ENCODE measurements at places on chromosomes 1 and 21.
A peak's percentile ranks its signal among the peaks of the same experiment; 100 is the strongest.

GRCh38 chr1:36576118-36576517 is 93.4 kb upstream of the CSF3R start:
- peaks cover 12% of the 10 kb centered on the region for H3K27me3 ChIP-seq
- no peak overlapping the region for H3K4me3 ChIP-seq
- H3K4me1 ChIP-seq = no peaks in the 10 kb centered on the region
- DNase-seq = no peak

GRCh38 chr1:59707178-59707791 is 107.5 kb upstream of the HOOK1 start:
- no peaks in the 10 kb centered on the region for H3K27me3 ChIP-seq
- peaks cover 20% of the 10 kb centered on the region for H3K4me1 ChIP-seq
- no peaks in the 10 kb centered on the region for H3K36me3 ChIP-seq
- no peak overlapping the region for H3K4me3 ChIP-seq

GRCh38 chr1:94178901-94179300 is 58.0 kb upstream of the ABCA4 start:
- no peaks in the 10 kb centered on the region for H3K4me1 ChIP-seq
- H3K27me3 ChIP-seq = no peaks in the 10 kb centered on the region
- H3K36me3 ChIP-seq = peaks cover 100% of the 10 kb centered on the region
- H3K4me3 ChIP-seq = no peak overlapping the region
- DNase-seq = no peak
- H3K27ac ChIP-seq = no peak overlapping the region

GRCh38 chr21:45018131-45019075 is 56.0 kb upstream of the ADARB1 start:
- no peaks in the 10 kb centered on the region for H3K27me3 ChIP-seq
- H3K4me3 ChIP-seq = peak overlapping the region; percentile 28
- peak overlapping the region; percentile 36 for H3K27ac ChIP-seq
- no peak for DNase-seq
- H3K4me1 ChIP-seq = peaks cover 8% of the 10 kb centered on the region
- no peaks in the 10 kb centered on the region for H3K36me3 ChIP-seq

GRCh38 chr1:240998441-240999015 is 358.5 kb downstream of the RGS7 start:
- DNase-seq = no peak
- H3K27me3 ChIP-seq = no peaks in the 10 kb centered on the region
- H3K4me3 ChIP-seq = no peak overlapping the region

GRCh38 chr1:22866868-22867267 is 105.8 kb downstream of the LACTBL1 start:
- no peak overlapping the region for H3K4me3 ChIP-seq
- no peak overlapping the region for H3K27ac ChIP-seq
- H3K36me3 ChIP-seq = peaks cover 6% of the 10 kb centered on the region

- no peaks in the 10 kb centered on the region for H3K36me3 ChIP-seq
- no peak overlapping the region for H3K4me3 ChIP-seq
- no peaks in the 10 kb centered on the region for H3K4me1 ChIP-seq
- no peak overlapping the region for H3K27ac ChIP-seq
- no peak for DNase-seq
- no peaks in the 10 kb centered on the region for H3K27me3 ChIP-seq
These were observed 347.9 kb downstream of the USH2A start for GRCh38 chr1:216075339-216075738.

DNA sequence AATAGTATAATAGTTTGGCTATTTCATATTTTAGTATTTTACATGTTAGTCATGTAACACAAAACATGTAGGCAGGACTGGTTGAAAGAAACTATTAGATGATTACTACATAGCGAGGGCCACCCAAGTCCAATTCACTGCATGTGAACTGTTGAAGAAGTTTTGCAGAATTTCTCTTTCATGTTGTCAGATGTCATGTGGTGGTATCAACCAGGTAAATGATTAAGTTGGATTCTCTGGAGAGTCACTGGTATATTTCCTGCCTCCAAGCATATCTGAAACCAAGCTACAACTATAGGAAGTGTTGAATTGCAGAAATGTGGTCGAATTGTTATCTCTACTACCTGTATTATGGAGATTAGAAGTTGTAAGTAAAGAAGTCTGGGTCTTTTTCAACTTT is 137.8 kb upstream of the DPYD start:
- no peak overlapping the region for H3K27ac ChIP-seq
- no peak for DNase-seq
- no peak overlapping the region for H3K4me3 ChIP-seq
- H3K27me3 ChIP-seq = no peaks in the 10 kb centered on the region

DNA sequence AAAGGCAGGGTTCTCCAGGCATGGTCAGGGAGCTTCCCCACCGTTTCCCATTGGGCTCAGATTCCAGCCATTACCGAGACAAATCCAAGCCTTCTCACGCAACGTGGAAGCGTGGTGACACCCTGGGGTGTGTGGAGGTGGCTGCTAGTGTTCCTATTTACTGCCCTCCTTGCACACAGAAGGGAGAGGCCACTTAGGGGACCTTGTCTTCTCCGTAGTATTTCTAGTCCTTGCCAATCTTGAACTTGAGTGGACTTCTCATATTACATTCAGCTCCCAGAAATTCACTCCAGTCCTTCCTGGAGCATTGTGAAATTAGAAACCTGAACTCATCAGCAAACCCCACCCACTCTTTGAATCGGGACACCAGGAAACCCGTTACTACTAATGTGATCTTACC is 131.6 kb downstream of the AJAP1 start:
- no peak overlapping the region for H3K4me3 ChIP-seq
- H3K36me3 ChIP-seq = no peaks in the 10 kb centered on the region
- no peak for DNase-seq
- no peak overlapping the region for H3K27ac ChIP-seq
- no peaks in the 10 kb centered on the region for H3K27me3 ChIP-seq
- no peaks in the 10 kb centered on the region for H3K4me1 ChIP-seq

GRCh38 chr1:101314244-101314643 is 77.4 kb downstream of the S1PR1 start:
- DNase-seq = no peak
- peaks cover 50% of the 10 kb centered on the region for H3K27me3 ChIP-seq
- no peaks in the 10 kb centered on the region for H3K4me1 ChIP-seq
- H3K36me3 ChIP-seq = no peaks in the 10 kb centered on the region
- H3K4me3 ChIP-seq = no peak overlapping the region

DNA sequence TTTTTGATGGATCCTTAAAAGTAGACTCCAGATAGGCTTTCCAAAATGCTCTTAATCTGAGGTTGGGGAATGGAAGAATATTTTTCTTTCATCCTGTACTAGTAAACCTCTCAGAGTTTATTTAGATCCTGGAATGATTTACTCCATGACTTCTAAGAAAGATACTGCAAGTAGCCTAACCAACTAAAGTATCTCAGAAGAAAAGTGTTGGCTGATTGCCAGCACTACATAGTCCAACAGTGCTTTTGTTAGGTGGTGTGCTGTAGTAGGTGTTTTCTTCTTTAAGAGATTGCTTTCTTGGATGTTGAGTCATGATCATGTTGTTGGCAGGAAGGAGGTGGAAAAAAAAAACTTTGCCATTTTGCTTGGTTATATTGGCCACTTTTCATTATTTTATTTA is 119.8 kb downstream of the OSBPL9 start:
- no peak overlapping the region for H3K4me3 ChIP-seq
- peak overlapping the region; percentile 25 for H3K27ac ChIP-seq
- no peak for DNase-seq

DNA sequence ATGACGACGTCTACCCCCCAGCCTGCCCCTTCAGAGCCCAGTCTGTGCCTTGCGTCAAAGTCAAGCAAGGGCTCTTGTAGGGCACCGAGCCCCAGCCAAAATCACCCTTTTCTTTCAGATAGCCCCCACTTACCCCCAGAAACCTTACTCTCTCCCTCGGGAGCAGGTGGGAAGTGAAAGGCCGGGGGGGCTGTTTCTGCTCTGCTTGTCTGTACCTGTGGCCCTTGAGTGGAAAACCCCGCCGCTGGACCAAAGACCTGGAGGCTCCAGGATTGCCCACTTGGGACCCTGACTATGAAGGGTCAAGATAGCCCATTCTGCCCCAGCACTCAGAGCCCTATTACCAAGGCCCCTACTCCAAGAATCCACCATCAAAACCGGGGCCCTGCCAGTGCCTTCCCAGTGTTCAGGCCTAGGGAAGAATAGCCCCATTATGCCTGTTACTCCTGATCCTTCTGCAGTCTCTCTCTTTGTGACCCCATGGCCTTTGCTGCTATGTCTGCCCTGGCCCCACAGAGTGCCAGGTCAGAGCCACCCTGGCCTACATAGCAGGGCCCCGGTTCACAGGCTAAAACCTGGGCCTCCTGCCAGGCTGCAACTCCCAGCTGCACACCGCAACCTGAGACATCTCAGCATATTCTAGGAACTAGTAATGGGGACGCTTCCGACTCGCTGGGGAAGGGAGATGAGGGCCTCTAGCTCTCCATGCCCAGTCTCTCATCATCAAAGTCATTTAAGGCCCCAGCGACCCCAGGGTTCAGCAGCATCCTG is 22.2 kb upstream of the HPDL start:
- H3K27me3 ChIP-seq = no peaks in the 10 kb centered on the region
- peak overlapping the region; percentile 60 for H3K4me3 ChIP-seq
- no peaks in the 10 kb centered on the region for H3K36me3 ChIP-seq
- peak overlapping the region; percentile 41 for H3K27ac ChIP-seq
- no peak for DNase-seq

DNA sequence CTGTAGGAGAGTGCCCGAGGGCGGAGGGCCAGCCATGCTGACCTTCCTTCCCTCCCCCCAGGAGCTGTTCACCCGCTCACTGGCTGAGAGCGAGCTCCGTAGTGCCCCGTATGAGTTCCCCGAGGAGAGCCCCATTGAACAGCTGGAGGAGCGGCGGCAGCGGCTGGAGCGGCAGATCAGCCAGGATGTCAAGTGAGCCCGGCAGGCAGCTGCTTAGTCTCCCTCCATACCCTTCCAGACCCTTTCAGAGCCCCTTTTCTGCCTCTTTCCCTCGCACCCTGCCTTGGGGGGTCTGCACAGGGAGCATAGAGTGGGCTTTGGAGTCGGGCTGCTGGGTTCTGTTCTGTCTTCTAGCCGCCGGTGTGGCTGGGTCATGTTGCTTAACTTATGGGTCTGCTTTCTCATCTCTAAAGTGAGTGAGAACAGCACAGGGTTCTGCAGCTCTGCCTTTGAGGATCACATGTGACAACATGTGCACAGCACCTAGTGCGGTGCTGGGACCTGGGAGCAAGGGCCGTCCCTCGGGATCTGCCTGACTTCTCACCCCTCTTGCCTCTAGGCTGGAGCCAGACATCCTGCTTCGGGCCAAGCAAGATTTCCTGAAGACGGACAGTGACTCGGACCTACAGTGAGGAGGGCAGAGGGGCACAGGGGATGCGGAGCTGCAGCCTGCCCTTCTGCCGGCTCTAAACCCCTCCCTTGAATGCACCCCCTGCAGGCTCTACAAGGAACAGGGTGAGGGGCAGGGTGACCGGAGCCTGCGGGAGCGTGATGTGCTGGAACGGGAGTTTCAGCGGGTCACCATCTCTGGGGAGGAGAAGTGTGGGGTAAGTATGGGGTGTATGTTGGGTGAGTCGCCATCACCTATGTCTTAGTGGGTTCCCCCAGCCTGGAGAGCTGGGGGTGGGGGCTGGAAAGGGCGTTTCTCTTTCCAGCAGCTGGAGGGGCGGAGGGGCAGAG is 6.2 kb downstream of the AMPD2 start:
- no peak overlapping the region for H3K27ac ChIP-seq
- DNase-seq = no peak
- H3K36me3 ChIP-seq = peaks cover 20% of the 10 kb centered on the region
- H3K4me3 ChIP-seq = no peak overlapping the region
- no peaks in the 10 kb centered on the region for H3K27me3 ChIP-seq

GRCh38 chr1:209645574-209646452 is 6.4 kb downstream of the LAMB3 start:
- no peak overlapping the region for H3K4me3 ChIP-seq
- H3K4me1 ChIP-seq = peaks cover 38% of the 10 kb centered on the region
- H3K27ac ChIP-seq = peak overlapping the region; percentile 94
